GOT3 (cell line): ENCODE measurements at places on chromosomes 5 and 9.

DNA sequence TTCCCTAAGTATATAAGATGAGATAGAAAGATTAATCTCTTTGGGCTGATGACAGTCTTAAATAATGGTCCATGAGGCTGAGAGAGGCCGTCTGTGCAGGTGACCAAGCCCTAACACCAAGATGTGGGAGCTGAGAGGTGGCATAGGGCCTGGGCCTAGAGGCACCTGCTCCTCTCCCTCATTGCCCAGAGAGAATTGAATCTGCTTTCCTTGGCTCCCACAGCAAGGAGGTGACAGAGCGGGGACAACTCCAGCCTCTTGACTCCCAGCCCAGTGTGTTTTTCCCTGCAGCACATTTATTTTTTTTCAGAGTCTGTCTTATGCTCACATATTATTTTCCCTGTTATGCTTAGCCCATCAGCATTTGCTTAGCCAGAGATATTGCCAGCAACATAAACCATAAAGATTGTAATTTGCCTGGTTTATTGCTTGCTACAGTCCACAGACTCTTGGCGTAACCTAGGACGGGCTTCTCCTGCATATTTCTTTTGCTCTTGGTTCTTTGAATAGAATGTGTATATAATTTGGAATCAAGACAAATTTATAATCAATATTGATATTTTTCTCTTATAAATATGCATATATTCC lies 105.6 kb downstream of the NTRK2 start:
- no peak for DNase-seq

DNA sequence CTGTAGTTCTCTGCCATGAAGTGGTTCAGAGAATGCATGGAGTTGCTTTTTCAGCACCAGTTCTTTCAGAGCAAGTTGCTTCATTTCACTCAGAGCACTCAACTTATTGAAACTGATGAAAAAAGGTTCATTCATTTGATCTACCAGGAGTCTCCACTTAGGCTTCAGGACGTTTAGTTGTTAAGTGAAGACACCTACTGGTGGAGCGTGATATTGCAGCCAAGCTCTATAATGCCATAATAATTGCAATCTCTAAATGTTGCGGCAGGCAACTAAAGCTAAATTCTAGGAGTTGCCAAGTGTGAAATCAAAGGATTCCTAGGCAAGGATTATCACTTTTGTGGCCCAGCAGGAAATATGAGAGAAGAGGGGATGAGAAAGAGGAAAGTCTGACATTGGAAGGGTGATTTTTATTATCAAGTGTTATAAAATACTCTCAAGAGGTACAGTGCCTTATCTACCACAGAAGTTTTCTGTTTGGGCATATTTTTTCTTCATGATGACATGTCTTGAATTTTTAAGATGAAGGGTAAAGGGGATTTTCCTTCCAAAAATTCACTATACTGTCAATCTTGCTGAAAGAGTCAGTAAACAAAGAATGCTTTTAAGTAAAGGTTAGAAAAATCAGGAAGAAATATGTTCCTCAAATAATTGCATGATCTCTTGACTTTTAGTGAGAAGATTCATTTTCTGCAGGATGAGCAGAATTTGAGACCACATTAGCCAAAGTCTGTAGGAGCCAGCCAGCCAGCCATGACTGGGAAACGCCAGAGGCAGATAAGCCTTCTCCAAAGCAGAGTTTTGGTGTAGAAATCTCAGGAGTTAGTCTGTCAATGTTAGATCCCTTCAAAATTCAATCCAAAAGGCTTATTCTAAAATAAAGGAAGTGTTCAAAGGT lies 83.4 kb downstream of the SH3PXD2B start:
- no peak for DNase-seq

GRCh38 chr5:16943846-16944678 lies 8.0 kb upstream of the MYO10 start:
- DNase-seq: no peak

DNA sequence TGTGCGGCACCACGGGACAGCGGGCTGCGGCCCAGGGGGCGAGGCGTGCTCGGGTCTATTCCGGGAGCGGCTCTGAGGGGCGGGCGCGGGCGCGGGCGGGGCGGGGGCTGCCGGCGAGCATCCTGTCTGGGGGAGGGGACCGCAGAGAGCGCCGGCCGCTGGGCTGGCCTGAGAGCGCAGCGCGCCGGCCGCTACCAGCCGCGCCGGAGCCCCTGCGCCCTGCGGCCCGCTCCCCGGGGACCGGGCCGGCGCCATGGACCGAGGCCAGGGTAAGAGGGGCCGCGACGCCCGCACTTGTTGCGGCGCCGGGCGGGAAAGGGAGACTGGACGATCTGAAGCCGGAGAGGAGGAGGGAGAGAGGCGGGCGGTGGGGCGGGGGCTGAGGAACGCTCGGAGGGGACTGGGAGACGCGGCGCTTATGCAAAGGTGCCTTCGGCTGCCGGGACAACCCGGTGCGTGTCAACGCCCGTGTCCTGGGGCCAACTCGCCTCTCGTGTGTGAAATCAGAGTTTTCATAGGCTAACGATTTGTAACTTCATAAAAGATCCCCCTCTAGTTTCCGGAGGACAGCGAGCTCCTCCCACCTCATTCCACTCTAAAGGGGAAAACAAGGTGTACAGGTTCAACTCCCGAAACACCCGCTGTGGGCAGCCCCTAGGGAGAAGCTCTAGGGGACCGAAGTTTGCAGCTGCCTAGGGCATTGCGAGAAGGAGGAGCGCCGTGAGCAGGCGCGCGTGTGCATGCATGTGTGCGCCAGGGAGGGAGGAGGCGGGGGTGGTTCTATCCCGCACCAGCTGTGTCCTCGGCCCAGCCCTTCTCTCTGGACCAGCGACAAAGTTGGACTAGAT lies at the start of gene AFAP1L1:
Gene AFAP1L1 (plus strand): TSS at position 144 of the 848 bp plus-strand sequence. CDS start 110 bp downstream, at position 254.
- DNase-seq: no peak

DNA sequence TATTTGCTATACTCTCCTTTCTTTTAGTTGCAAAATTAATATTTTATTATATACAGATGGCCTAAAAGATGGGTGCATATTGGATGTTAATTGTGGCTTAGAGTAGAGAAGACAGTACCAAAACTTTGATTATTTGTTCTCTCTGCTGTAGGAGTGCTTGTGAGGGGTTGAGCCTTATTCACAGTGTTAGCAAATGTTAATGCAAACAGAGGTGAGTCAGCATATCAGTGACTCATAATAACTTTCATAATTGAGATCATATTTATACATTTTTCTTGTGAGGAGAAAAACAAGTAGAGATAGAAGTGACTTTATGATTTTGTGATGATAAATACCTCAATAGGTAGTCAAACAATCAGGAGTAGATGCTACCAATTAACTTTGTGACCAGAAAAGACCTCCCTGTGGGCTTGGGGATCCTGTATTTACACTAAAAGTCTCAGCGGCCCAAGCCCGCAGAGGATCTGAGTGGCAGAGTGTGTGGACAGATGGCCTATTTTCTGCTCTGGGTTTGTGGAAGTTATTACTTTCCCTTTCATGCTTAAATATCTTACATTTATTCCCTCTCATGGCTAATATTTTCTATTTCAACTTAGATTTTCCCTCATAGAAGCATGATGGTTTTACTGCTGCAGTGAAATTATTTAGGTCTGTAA lies 226.5 kb downstream of the TAF11L14 start:
- DNase-seq: no peak

DNA sequence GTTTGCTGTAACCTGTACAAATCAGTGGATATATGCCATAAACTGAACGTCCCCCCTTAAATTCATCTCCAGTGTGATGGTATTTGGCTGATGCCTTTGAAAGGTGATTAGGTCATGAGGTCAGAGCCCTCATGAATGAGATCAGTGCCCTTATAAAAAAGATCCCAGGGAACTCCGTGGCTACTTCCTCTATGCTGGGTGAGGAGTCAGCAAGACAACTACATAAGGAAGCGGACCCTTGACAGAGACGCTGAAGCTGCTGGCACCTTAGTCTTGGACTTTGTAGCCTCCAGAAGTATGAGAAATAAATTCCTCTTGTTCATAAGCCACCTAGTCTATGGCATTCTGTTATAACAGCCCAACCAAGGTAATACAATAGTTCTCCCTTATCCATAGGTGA lies 215.1 kb upstream of the ZNF608 start:
- DNase-seq: no peak

DNA sequence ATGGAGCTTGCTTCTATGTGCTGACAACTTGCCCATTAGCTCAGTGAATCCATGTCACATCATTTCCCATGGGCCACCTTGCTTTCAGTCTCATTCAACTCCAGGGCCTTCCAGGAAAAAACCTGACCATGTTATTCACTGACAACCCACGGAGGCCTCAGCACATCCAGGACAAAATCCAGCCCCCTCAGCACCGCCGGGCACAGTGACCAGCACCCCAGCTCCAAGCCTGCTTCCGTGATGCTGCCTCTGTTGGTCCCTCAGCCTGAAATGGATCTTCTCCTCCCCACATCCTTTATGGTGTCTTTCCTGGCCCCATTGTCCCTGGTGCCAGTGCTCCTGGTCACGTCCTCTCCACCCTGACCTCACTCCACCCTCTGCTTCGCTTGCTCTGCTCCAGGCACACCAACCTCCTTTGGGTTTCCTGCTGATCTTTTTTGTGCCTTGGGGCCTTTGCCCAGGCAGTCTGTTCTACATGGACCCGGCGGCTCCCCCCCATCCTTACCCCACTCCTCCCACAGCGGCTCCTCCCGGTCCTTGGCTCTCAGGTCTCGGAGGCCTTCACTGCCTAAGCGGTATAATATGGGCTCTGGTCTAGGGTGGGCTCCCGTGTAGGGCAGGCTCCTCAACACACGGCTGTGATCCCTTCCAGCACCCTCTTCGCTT lies 25.0 kb downstream of the ANKS6 start:
- DNase-seq: no peak

GRCh38 chr5:98500811-98501210 lies 272.7 kb upstream of the RGMB start:
- DNase-seq: no peak

DNA sequence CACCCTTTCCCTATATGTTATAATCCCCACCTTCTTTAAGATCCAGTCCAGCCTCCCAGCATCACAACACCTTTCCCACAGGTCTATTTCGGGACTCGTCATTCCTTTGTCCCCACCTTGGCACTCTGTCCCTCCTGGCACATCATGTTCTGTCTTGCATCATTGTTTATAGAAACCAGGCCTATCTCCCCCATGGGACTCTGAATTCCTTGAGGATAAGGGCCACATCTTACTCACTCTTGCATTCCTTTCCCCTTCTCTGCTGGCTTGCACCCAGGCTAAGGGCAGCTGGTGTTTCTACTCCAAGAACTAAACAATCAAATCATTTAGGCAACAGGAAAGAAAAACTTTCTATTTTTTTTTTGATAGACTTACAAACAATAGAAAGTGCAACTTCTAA lies 205.7 kb downstream of the AGTPBP1 start:
- no peak for DNase-seq
